Effector memory CD8-positive, alpha-beta T cell (primary cell): ENCODE measurements at places on chromosomes 5 and 9.
A peak's percentile ranks its signal among the peaks of the same experiment; 100 is the strongest.

- DNase-seq, result no peak
Observed at GRCh38 chr5:141780952-141781781, 97.0 kb downstream of the PCDH1 start.

GRCh38 chr9:121651295-121652020 lies at the start of gene DAB2IP:
DAB2IP (plus strand) TSS chr9:121651634; CDS start chr9:121651776, 142 bp downstream.
- no peak for DNase-seq

DNA sequence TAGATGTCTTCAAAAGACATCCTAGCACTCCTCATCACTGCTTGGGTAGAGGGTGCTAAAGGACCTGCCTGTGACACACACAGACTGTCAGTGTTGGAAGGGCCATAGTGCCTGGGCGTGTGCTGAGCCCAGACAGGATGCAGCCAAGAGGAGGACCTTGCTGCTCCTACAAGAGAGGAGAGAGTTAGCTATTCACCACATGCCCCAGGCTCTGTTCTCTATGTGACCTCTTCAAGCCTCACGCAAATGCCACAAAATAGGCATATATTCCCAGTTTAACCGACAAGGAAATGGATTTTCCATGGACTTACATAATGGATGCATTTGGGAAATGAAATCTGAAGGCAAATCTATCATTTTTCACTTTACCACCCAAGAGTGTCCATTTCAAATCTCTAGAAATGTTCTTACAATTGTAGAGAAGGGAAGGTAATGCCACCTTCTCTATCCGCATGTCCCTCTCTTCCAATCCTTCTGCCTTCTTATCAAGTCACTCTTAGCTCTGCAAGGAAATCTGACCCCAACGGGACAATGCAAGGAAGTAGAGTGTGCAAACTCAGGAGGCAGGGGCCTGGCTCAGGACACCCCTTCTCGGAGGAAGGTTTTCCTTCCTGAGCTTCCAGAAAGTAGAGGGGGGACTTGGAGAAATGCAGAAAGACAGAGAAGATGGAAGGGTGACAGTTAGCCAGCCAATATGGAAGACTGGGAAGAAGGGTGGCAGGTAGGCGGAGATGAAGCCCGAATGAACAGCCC lies 49.5 kb downstream of the TRIM32 start:
- no peak for DNase-seq

DNA sequence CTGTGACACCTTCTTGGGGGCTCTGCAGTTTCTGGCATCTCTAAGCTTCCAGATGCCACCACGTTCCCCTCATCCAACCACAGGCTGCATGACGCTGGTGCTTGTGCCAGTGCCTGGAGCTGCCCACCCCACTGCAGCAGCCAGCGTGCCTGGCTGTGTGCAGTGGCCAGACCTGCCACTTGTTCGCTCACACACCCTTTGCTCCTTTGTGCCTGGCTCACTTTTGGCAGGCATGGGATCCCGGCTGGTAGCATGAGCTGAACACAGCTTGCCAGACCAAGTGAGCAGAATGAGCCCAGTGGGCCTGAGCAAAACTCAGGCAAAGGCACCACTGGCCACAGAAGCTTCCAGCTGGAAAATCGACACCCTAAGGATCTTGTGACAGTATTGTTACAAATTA lies 562.9 kb upstream of the ACO1 start:
- DNase-seq, result no peak

GRCh38 chr9:37923796-37924427 lies 20.0 kb upstream of the SLC25A51 start:
- DNase-seq, result no peak

DNA sequence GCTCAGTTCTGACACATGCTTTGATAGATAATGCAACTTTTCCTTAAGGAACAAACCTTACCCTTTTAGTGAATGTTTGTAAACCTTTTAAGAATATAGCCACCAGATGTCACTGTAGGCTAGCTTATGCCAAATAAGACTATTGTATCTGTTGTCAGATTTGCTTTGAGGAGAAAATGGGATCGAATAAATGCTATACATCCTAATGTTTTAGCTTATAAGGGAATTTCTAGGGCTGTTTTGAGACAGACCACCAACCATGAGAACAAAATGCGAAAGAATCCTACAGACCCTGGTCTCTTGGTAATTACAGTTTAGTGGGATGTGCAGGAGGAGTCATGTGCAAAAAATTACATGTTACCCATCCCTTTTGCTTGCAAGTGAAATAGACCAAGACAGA lies 127.6 kb upstream of the NMUR2 start:
- peak; percentile 2 for DNase-seq

DNA sequence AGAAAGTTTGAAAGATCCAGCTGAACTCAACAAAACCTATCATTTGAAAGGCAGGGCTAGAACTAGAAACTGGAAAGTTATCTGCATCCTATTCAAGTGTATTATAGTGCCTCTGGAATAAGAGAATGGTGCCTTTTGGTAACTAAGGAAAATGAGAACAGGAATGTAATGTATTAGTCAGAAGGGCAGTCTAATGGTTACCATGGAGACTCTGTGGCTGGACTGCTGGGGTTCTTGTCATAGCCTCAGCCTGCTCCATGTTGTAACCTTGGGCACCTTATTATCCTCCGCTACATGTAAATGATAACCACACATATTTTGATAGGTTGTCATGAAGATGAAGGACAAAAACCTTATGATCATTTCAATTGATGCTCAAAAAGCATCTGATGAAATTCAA lies 24.6 kb upstream of the IFNB1 start:
- no peak for DNase-seq

DNA sequence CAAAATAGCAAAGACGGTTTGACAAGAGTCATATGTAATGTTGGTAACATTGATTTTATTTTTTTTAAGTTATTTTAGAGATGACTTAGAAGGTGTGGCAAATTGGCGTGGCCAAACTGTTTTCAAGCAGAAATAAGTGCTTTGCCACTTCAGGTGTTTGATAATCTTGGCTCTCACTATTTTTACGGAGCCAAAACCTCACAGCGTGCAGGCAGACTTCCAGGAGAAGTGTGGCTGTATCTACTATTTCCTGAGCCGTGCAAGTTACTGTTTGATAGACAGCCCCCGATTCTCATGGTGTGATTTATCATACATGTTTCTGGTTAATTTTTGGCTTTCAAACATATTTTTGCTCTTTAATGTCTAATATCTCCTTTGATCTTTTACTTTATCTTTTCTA lies 269.5 kb downstream of the ADAMTSL1 start:
- DNase-seq, result no peak

DNA sequence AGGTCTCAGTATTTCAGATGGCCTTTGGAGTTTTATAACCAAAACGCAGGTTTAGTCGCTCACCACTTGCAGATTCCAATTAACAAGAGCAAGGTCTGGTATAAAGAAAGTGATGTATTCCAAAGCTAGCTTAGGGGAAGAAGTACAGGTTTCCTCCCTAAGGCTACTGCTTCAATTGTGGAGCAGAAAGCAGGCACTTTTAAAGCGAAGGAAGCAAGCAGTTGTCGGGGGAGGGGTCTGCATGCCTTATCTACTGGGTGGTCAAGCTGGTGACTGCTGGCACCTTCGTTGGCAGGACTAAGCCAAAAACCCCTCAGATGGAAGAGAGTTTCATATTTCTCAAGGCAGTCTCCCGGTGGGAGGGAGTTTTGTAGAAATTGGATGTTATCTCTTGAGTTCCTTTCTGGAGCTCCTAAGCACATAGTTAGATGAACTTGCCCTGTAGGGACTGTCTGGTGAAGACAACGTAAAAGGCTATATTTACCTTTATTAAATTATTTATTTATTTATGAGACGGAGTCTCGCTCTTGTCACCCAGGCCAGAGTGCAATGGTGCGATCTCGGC lies 1.6 kb upstream of the TMEM245 start:
- no peak for DNase-seq

DNA sequence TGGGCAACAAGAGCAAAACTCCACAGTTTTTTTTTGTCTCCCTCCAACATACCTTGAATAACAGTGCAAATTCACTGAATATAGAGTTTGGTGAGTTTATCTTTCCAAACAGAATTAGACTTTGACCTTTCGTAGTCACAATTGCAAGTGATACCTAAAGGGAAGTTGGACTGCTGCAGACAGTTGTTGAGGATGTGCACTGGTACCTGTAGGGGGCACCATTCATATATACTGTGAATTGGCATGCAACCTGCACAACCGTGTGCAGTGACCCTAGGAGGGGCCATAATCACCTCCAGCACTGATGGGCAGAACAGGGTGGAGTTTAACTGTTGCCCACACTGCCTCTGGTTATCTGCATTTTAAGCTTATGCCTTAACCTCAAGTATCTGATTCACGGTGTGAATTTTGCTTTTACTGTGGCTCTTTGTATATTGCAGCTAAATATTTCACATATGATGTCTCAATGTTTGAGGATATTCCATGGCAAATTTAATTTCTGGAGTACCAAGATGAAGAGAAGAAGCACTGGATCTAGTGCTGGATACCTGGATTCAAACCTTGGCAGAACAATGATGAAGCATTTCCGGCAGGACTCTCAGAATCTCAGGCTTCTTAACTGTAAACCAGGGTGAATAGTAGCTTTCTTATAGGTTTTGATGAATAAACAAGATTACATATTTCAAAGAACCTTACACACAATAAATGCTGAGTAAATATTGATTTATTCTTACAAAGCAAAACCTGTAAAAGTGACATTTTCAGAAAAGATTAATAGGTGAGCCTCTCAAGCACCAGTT lies 144.3 kb downstream of the ACTBL2 start:
- DNase-seq, result no peak

GRCh38 chr5:168914491-168914890 lies 335.3 kb upstream of the PANK3 start:
- no peak for DNase-seq

- DNase-seq, result no peak
Observed at GRCh38 chr9:130334915-130335314, 69.4 kb downstream of the HMCN2 start.

DNA sequence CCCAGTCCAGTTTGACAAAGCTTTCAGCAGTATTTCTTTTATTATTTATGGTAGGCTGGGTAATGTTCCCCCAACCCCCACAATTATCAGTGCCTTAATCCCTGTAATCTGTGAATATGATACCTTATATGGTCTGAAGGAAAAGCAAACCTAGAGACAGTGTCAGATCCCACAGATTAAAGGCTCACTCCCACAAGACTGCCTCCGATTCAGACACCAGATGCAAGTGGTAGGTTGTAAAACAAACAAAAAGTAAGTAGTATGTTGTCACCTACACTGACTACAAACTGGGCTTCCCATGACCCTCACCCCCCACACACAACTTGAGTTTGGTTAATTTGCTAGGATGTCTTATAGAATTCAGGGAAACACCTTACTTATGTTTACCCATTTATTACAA lies 201.2 kb downstream of the NSG2 start:
- no peak for DNase-seq

DNA sequence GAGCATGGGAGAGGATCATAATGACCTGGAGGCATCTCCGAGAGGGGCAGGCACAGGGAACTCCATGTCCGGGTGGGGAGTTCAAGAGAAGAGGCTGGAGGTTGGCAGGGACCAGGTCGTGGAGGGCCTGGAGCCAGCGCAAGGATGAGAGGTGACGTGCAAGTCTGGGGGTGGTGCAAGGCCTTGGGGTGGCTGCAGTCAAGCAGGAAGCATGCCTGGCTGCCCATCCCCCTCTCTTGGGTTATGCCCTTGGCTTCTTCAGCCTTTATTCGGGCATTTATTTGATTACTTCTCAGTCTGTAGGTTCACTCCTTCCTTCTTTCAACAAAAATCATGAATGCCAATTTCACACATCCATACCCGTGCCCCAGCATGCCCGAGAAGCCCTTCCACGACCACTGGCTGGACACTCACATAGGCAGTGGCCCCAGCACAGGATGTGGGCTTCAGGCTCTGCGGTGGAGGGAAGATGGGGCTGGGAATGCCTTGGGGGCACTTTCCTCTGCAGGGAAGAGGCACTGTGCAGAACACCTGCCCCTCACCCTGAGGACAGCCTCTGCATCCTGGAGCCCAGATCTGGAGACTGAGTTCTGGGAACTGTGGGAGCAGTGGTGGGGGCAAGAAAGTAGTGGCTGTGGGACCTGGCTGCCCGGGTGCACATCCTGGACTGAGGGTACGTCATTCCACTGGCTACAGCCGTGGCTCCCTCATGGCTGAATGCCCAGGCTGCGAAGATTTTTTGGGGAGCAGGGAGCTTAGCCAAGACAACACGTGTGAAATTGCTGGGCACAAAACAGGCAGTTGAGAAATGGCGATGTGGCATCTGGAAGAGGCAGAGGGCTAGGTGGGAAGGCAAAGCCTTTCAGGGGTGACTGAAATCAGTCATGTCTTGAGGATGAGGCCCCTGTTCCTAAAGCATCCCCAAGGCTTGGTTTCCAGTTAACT lies 38.6 kb downstream of the CRB2 start:
- no peak for DNase-seq

- peak; percentile 34 for DNase-seq
Observed at GRCh38 chr5:139690064-139690802, 42.1 kb downstream of the CXXC5 start.

- no peak for DNase-seq
Observed at GRCh38 chr5:136047858-136048257, 19.1 kb downstream of the TGFBI start.

DNA sequence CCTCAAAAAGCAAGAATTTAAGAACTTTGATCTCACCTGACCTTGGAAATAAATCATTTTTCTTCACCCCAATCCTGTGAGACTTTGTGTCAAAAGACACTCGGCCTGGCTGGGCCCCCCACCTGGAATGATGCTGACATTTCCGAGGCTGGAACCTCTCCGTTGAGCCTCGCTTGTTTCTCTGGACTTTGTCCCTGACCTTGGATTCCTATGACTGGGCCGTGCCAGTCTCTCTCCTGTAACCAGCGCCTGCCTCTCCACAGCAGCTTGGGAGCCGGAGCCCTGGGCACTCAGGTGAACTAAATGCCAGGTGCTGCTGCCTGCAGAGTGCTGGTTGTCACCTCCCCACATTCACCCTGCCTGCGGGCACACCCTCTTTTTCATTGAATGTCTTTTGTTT lies 62.7 kb downstream of the RETREG1 start:
- DNase-seq, result no peak

- DNase-seq, result no peak
Observed at GRCh38 chr5:41087461-41087860, 16.3 kb upstream of the MROH2B start.

DNA sequence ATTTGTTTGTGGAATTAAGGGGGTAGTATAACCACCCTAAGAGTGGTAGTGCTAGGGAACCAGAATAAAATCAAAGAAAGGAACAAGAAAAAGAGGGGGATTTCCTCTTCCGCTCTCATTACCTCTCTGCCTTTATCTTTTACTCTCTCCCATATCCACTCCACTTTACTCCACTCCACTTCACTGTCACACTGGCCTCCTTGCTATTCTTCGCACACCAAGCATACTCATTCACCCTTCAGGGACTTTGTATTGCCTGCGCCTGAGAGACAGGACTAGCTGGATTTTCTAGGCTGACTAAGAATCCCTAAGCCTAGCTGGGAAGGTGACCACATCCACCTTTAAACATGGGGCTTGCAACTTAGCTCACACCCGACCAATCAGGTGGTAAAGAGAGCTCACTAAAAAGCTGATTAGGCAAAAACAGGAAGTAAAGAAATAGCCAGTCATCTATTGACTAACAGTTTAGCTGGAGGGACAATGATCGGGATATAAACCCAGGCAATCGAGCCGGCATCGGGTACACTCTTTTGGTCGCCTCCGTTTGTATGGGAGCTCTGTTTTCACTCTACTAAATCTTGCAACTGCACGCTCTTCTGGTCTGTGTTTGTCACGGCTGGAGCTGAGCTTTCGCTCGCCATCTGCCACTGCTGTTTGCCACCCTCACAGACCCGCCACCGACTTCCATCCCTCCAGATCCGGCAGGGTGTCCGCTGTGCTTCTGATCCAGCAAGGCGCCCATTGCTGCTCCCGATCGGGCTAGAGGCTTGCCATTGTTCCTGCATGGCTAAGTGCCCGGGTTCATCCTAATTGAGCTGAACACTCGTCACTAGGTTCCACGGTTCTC lies 121.8 kb downstream of the FAM170A start:
- DNase-seq, result no peak

GRCh38 chr5:59666440-59667068 lies 227.0 kb downstream of the PDE4D start:
- DNase-seq, result no peak
